ENCODE measurements at places on chromosomes 6 and 20. TPM values are rescaled to one million over a fixed set of nuclear protein-coding genes. Genes with fewer than 3 reads are reported as not detected.
A peak's percentile ranks its signal among the peaks of the same experiment; 100 is the strongest.

GRCh38 chr6:164792666-164793065, 516.7 kb downstream of the C6orf118 start:
- no peak overlapping the region for H3K27ac ChIP-seq
- no peaks in the 10 kb centered on the region for H3K4me1 ChIP-seq
- H3K36me3 ChIP-seq = no peaks in the 10 kb centered on the region
- H3K27me3 ChIP-seq = no peaks in the 10 kb centered on the region
- no peak overlapping the region for H3K4me3 ChIP-seq

DNA sequence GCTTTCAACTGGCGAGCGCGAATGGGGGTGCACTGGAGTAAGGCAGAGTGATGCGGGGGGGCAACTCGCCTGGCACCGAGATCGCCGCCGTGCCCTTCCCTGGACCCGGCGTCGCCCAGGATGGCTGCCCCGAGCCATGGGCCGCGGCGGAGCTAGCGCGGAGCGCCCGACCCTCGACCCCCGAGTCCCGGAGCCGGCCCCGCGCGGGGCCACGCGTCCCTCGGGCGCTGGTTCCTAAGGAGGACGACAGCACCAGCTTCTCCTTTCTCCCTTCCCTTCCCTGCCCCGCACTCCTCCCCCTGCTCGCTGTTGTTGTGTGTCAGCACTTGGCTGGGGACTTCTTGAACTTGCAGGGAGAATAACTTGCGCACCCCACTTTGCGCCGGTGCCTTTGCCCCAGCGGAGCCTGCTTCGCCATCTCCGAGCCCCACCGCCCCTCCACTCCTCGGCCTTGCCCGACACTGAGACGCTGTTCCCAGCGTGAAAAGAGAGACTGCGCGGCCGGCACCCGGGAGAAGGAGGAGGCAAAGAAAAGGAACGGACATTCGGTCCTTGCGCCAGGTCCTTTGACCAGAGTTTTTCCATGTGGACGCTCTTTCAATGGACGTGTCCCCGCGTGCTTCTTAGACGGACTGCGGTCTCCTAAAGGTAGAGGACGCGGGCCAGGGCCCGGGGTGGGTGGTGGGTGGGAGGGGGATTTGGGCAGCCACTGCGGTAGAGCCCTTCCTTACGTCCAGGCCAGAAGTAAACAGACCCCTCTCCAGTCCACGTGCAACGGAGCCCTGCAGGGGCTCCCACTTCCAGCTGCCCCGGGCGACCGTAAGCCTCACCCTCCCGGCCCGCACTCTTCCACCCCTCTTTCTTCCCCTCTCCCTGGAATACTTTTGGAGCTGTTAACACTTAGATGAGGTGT, 998 bp downstream of the BMP2 start:
- DNase-seq = peak; percentile 38
- peak overlapping the region; percentile 69 for H3K4me3 ChIP-seq

DNA sequence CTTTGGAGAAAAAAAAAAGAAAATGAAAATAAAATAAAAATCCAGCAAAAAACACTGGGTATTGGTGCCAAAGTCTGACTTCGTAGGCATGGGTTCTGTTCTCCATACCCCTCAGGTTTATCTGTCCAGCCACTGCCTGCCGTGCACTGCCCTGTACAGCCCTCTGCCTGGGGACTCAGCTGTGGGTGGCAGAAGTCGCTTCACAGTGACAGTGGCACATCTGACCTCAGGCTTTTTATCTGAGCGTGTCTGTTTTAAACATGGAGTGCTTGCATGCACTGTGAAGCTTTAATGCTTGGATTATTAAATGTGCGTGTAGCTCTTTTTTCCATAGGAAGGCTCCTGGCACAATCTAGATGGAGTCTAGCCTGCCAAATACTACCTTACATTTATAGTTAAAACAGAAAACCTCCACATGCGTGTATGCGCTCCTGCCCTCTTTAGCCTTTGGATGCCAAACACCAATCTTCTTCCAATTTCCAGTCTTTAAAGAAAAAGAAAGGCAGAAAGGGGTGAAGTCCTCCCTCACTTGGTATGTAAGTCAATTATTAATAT, 375.5 kb downstream of the UTRN start:
- H3K27ac ChIP-seq = no peak overlapping the region
- no peak for DNase-seq
- no peaks in the 10 kb centered on the region for H3K27me3 ChIP-seq
- peaks cover 17% of the 10 kb centered on the region for H3K4me1 ChIP-seq
- H3K4me3 ChIP-seq = peak overlapping the region; percentile 6
- no peaks in the 10 kb centered on the region for H3K36me3 ChIP-seq

- no peak overlapping the region for H3K27ac ChIP-seq
- no peak overlapping the region for H3K4me3 ChIP-seq
- no peaks in the 10 kb centered on the region for H3K27me3 ChIP-seq
- H3K4me1 ChIP-seq = no peaks in the 10 kb centered on the region
Observed at GRCh38 chr6:94251878-94252277, 832.5 kb upstream of the EPHA7 start.

DNA sequence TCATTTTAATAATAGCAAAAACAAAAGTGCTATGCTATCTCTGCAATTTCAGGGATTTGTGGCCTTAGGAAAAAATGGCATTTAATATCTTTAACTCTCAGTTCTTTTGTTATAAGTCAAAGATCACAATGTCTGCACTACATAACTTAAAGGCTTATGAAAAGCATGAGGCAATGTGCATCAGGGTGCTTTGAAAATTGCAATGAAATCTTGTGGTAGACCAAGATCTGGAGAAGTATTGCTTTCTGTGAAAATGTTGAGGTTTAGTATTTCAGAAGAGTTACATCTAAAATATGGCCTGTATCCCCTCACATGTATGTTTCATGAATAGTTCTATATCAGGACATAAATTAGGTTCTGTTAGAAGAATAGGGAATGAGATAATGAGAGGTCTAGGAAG, 200.6 kb downstream of the MEI4 start:
- no peak overlapping the region for H3K4me3 ChIP-seq
- no peaks in the 10 kb centered on the region for H3K4me1 ChIP-seq
- H3K36me3 ChIP-seq = no peaks in the 10 kb centered on the region
- DNase-seq = no peak
- no peaks in the 10 kb centered on the region for H3K27me3 ChIP-seq
- no peak overlapping the region for H3K27ac ChIP-seq

DNA sequence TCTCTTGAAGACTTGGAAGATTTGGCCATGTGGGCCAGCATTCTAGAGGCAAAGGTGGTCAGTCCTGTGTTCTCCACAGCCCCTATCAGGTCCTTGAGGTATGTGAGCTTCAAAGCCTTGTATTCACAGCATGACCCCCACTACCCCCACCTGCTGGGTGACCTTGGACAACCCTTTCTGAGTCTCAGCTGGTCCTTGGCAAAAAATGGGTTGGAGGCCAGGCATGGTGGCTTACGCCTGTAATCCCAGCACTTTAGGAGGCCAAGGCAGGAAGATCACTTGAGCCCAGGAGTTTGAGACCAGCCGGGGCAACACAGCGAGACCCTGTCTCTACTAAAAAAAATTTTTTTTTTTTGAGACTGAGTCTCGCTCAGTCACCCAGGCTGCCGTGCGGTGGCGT, 42.6 kb downstream of the UBE2V1 start:
- no peak for DNase-seq
- peaks cover under 1% of the 10 kb centered on the region for H3K4me1 ChIP-seq
- H3K27ac ChIP-seq = no peak overlapping the region
- no peaks in the 10 kb centered on the region for H3K27me3 ChIP-seq
- H3K4me3 ChIP-seq = no peak overlapping the region
- no peaks in the 10 kb centered on the region for H3K36me3 ChIP-seq

- peak overlapping the region; percentile 27 for H3K4me3 ChIP-seq
Observed at GRCh38 chr20:4973330-4974097, 27.8 kb downstream of the SLC23A2 start.

DNA sequence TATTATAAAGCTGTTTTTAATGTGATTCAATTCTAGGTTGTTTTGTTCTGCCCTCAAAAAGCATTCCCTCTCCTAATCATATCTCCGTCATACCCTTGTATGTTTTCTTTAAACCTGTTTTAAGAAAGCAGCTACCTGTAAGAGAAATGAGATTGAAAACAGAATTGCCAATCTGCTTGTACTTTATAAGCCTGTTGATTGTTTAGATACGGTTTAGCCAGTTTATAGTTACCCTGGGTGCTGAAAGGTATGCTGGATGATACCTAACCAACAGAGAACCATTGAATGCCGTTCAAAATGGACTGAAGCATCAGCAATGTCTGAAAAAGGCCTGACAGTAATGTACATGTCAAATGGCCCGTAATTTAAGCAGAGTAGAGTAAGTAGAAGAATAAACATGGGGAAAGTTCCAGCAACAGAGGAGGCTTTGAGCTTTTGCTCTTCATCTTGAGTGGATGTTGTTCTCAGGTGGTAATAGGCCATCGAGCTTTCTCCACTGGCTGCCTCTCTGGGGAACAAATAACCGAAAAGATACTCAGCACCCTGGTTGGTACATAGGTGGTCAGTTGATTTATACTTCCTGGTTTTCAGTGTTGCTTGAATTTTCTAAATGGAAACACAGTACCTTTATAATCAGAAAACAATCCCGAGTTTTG, 27.5 kb downstream of the PTPN1 start:
- H3K4me1 ChIP-seq = peaks cover 41% of the 10 kb centered on the region
- no peak overlapping the region for H3K4me3 ChIP-seq

- no peaks in the 10 kb centered on the region for H3K27me3 ChIP-seq
- DNase-seq = peak; percentile 7
- H3K27ac ChIP-seq = no peak overlapping the region
- no peaks in the 10 kb centered on the region for H3K36me3 ChIP-seq
Observed at GRCh38 chr20:6665621-6666355, 101.7 kb upstream of the BMP2 start.

DNA sequence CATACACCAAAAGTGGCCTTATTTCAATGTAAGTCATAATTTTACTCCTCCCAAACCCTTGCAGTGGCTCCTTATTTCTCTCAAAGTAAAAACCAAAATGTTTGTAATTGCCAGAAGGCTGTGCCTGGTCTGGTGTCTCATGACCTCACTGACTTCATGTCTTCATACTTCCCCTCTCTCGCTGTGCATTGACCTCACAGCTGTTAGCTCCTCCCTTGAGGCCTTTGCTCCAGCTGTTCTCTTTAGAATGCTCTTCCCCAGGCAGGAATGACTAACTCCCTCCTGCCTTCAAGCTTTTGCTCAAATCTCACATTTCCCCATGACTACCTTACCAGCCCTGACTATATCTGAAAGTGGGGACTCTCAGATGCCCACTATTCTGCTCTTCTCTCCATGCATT, 83.3 kb downstream of the MTFR2 start:
- H3K27me3 ChIP-seq = no peaks in the 10 kb centered on the region
- no peak overlapping the region for H3K27ac ChIP-seq
- H3K36me3 ChIP-seq = no peaks in the 10 kb centered on the region
- no peak for DNase-seq

GRCh38 chr20:24545168-24545567, 75.7 kb downstream of the SYNDIG1 start:
- no peak overlapping the region for H3K27ac ChIP-seq
- no peaks in the 10 kb centered on the region for H3K36me3 ChIP-seq
- no peaks in the 10 kb centered on the region for H3K4me1 ChIP-seq
- DNase-seq = no peak

GABBR1 gene
- 66.3 TPM for total RNA-seq

ENPP5 gene
- 1.4 TPM for total RNA-seq

THBS2 gene
- total RNA-seq = 260 TPM

TMEM14A gene
- total RNA-seq = 26.1 TPM

MYBL2 gene
- 6.2 TPM for total RNA-seq

PDYN gene
- total RNA-seq = not detected

AARS2 gene
- 12.3 TPM for total RNA-seq

Measured in astrocyte (in vitro differentiated cells and primary cell).